ENCODE measurements at places on chromosomes 7 and 10. TPM values are rescaled to one million over a fixed set of nuclear protein-coding genes. Genes with fewer than 3 reads are reported as not detected.

GRCh38 chr7:27324246-27324645 lies 81.6 kb downstream of the EVX1 start:
- DNase-seq: no peak

DNA sequence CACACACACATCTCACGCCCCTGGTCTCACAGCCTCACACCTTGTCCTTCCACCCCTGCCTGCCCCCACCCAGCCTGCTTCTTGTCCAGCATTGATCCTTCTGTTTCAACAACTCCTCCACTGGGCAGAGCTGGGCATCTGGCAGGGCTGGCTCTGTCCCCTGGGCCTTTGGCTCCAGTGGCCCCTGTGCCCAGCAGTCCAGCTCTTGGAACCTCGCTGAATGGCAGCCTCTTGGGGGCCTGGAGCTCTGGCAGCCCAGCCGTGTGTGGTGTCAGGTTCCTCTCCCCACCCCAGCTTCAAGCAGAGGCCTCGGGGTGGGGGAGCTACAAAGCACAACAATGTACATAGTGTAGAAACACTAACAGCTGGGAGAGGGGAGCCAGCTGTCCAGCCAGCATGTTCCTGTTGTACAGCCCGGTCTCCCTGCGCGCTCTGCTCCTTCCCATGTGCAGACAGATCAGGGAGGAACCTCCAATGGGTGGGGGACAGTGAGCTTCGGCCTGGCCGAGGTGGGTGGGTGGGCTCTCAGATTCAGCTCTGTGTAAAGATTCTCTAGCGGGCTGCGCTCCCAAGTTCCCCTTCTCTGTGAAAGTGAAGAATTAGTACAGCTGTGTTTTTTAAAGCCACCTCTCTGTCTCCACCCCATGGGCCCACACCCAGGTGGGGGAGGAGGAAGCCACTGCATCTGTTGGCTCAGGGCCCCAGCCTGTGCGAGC lies 19.4 kb downstream of the ZMIZ2 start:
- no peak for DNase-seq

PNLIPRP2 gene
- total RNA-seq: not detected

GRCh38 chr10:125159932-125160855 lies at the start of gene CTBP2:
Gene CTBP2, minus strand, starts transcription at chr10:125160563.
- DNase-seq: peak; percentile 61

TRPV5 gene
- total RNA-seq: not detected
